Fibroblast of skin of scalp (primary cell): ENCODE measurements at places on chromosomes 13 and 19.
A peak's percentile ranks its signal among the peaks of the same experiment; 100 is the strongest.

DNA sequence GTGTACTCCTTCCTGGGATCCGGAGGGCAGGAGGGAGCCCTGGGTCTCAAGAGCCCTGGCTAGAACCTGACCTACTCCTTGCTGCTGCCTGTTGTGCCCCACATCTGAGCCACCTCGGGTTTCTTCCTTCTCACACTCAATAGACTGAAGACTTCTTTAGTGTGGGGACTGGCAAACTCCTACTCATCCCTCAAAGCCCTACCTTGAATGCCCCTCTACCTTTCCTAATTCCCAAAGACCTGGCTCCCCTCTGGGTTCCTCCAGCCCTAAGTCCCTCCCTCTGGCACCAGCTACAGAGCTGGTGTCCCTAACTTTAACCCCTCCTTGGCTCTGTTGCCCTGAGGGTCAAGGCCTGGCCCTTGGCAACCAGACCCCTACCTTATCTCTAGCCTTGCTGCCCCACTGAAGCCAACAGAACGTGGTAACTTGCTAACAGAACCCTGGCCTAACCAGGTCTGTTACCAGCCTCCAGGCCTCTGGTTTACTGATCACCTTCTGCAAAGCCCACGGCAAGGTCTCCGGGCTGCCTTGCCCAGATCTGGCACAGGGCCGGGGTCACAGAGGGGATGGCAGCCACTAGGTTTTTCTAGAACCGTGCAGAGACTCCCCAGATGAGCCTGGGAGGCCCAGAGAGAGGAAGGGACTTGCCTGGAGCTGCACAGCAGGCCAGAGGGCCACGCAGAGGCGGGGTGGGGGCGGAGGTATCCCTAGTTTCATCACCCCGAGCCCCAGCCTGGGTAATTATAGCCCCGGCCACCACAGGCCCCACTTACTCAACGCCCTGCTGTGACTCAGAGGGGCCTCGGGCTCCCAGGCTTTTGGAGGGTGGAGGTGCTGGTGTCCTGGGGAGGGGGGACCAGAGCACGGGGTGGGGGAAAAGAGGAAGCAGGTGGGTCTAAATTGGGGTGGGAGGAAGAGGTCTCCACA, 15.3 kb downstream of the ZBTB7A start:
- no peak for DNase-seq

DNA sequence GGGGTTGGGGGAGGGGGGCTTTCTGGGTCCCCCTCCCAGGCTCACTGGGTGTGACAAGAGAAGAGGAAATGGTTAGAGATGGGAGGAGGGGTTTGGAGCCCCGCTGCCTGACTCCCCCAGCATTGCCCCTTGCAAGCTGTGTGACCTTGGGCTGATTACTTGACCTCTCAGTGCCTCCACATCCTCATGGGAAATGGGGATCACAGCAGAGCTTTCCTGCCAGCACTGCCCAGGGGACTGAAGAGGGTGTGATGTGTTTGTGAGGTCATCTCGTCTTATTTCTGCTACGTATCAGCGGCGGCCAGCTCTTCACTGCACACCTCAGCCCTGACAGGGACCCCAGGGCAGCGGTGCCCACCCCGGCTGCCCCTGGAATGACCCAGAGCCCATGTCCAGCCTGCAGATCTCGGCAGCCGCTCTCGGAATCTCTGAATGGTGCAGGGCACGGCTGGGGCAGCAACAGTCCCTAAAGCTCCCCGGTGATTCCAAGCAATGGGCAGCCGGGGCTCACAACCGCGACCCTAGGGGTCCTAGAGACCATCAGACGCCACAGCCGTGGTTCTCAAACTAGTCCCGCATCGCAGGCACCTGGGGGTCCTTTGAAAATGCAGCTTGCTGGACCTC, 8.4 kb downstream of the PNMA8B start:
- DNase-seq, result no peak

- no peak for DNase-seq
Measured at GRCh38 chr19:3536429-3537100, 2.4 kb upstream of the TEKTIP1 start.

DNA sequence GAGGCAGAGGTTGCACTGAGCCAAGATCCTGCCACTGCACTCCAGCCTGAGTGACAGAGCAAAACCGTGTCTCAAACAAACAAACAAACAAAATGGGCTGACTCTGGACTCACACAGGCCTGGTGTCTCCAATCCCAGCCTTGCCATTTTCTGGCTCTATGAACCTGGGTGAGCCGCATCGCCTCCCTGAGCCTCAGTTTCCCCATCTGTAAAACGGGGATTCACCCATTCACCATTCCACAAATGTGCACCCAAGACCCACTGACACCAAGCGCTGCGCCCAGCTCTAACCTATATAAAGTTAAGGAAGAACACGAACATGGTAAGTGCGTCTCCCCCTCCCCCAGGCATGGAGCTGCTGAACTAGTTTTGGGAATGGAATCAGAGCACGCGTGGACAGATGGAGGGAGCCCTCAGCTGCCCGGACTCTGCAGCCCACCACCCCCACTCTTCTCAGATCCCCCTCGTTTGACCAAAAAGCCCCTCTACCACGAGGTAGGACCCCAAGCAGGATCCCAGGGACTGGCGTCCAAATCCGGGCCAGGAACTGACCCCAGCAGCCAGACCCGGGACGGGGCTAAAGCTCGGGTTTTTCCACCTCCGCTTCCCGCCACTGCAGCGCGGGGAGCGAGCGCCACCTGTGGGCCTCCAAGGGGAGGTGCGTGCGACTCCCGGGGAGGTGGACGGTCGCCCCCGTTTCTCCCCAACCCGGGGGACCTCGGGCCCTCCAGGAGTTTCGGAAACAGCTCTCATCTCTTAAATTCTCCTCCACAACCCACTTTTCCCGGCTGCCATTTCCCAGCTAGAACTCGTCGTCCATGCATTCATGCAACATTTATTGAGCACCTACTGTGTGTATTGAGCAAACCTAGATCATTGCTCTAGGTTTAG, 33.0 kb upstream of the ADGRE5 start:
- DNase-seq, result peak; percentile 59
